ENCODE measurements at places on chromosomes 5 and 9.

DNA sequence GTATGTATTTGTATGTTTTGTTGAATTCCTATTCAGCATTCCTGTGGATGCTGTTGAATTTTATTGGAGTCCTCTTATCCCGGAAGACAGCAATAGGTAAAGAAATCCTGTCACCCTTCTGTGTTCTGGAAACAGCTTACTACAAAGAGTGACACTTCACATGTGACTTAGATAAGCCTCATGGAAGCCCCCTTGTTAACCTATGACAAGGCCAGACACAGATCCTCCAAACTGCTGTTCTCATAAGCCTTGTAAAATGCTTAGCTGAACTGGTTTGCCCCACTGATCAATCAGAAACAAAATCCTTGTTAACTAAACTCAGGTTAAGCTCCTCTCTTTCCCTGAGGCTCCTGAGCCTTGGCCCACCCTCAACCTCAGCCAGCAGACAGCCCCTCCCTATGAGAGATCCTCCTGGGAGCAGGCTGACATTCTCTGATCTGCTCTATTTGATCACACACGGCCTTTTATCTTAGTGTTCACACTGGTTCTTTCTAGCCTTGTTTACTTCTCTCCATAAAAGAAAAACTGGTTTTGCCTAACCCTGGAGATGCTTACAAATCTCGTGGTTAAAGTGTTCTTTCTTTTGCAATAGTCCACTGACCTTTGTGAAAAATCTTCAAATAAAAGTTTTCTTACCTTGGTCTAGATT is 29.4 kb upstream of the ATP6V1G1 start:
- no peak for DNase-seq

DNA sequence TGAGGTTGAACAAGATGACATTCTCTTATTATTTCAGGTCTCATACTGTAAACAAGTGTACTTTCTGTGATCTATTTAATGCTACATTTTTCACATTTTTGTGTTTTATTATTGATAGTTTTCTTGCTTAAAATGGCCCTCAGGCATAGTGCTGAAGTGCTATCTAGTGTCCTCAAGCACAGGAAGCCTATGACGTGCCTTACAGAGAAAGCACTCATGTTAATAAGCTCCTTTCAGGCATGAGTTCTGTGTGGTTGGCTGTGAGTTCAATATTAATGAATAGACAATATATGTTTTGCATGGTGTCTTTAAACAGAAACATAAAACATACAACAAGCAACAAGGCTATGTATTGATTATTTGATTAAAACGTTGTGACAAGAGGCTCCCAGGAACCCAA is 450.1 kb downstream of the PLK2 start:
- no peak for DNase-seq

GRCh38 chr5:8907168-8907868 is 638.6 kb downstream of the SEMA5A start:
- peak; percentile 71 for DNase-seq

DNA sequence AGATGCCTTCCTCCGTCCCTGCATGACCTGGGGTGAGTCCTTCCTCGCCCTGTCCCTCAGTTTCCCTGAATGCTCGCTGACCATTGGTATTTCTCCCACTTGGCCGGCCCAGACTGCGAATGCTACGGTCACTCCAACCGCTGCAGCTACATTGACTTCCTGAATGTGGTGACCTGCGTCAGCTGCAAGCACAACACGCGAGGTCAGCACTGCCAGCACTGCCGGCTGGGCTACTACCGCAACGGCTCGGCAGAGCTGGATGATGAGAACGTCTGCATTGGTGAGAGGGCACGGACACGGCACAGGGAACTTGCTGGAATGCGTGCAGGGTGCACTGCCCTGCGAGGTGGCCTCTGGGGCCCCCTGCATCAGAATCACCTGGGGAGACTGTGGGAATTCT is 77.1 kb downstream of the NTNG2 start:
- DNase-seq = no peak

DNA sequence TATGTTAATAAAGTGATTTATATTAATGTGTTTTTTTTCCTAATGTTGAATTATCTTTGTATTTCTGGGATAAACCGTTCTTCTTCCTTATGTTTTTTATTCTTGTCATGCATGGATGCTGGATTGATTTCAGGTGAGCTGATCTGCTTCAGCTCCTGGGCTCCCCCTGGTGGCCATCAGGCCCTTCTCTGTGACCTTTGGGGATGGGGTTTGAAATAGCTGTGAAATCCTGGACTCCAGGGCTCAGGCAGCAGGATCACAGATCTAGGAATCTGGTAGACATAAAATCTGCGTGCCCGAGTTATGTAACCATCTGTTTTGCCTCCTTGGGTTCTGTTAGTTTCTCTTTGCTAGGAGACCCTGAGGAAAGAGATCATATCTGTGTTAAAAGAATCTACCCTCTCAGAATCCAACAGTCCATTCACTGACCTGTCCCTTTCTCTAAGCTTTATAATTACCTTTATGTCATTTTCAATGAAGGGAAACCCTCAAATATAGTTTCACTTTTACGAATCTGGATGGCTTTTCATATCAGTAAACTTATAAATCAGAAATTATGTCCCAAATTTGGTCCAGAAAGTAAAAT is 12.2 kb upstream of the OR13J1 start:
- peak; percentile 74 for DNase-seq

GRCh38 chr9:93236541-93237206 is 52.7 kb downstream of the WNK2 start:
- DNase-seq = no peak

- DNase-seq = no peak
Observed at GRCh38 chr5:160287378-160288051, 24.8 kb downstream of the CCNJL start.

GRCh38 chr5:149028161-149028560 is 34.7 kb downstream of the SH3TC2 start:
- no peak for DNase-seq

DNA sequence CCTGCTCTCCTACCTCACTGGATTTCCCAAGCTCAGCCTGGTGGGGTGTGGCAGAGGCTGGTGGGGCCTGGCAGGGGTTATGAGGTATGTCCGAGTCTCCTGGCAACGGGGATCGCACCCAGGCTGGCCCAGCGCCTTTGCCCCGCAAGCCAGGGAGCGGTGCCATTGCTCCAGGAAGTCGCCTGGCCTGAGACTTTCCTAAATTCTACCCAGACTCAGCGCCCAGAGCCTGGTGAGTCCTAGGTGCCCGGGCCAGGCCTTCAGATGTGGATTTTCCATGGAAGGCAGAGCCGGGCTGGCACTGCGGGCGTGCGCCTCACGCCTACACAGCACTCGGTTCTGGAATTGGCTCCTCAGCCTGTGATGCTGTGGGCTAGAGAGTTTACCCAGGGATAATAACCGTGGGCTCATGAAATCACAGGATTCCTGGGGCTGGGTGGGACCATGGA is 155.4 kb upstream of the COL5A1 start:
- no peak for DNase-seq

DNA sequence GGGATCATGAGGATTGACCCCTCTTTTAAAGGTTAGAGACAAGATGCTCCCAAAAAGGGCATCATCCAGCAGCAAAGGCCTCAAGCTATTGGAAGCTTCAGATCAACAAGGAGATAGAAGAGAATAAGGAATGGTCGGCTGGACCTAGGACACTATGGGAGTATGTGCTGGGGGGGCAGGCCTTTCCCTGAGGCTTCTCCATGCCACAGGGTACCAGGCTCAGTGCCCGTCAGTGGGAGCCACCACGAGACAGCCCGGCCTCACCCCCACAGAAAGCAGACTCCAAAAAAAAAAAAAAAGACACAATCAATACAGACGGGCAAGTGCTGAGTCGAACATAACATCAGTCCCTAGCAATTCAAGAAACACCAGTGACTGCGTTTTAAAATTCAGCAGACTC is 117.4 kb downstream of the KLHL3 start:
- DNase-seq = no peak

DNA sequence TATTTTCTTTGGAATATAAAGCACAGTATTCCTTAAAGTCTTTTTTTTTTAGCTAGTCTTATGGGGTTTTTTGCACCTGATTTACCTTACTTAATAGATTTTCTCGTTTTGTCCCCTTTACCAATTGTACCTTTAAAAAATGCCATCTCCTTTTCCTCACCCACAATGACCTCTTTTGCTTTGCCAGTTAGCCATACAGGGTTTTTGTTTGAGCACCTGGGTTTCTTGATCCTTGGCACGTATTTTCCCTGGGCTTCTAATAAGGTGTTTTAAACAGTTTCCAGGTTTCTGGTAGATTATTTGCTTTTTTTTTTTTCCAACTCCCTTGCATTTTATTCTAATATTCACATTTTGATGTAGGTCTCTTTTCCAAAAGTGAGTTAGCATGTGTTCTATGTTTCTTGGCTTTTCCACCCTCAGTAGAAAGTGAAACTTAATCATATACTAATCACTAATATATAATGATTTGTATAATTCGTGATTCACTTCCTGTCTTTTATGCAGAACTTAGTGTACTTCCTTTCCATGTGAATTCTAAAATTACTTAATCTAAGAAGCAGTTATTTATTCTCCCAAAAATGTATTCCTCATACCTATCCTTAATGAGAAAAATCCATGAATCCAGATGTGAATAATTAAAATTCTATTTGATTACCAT is 673.9 kb upstream of the RGMB start:
- DNase-seq = no peak

GRCh38 chr5:1931604-1932231 is 49.0 kb upstream of the IRX4 start:
- DNase-seq = no peak

- no peak for DNase-seq
Observed at GRCh38 chr5:154358516-154359220, 87.1 kb upstream of the SAP30L start.

DNA sequence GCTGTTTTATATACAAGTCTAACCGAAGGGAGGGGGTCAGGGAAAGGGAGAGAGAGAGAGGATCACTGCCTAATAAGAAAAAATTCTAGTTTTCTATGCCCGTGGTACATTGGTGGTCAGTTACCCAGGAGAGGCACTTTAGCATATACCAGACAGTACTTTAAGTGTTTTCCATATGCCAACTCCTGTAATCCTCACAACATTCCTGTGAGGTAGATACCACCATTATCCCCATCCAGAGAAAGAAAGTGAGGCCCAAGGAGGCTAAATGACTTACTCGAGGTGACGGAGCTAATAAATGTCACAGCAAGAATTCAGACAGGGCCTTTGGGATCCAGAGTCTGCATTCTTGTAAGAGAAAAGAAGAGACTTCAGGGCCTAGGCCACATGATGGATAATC is 161.8 kb downstream of the NTRK2 start:
- DNase-seq = no peak

- DNase-seq = peak; percentile 80
Observed at GRCh38 chr9:110105107-110105506, 102.9 kb downstream of the C9orf152 start.

- DNase-seq = peak; percentile 36
Observed at GRCh38 chr9:131645078-131645776, 94.6 kb downstream of the RAPGEF1 start.

DNA sequence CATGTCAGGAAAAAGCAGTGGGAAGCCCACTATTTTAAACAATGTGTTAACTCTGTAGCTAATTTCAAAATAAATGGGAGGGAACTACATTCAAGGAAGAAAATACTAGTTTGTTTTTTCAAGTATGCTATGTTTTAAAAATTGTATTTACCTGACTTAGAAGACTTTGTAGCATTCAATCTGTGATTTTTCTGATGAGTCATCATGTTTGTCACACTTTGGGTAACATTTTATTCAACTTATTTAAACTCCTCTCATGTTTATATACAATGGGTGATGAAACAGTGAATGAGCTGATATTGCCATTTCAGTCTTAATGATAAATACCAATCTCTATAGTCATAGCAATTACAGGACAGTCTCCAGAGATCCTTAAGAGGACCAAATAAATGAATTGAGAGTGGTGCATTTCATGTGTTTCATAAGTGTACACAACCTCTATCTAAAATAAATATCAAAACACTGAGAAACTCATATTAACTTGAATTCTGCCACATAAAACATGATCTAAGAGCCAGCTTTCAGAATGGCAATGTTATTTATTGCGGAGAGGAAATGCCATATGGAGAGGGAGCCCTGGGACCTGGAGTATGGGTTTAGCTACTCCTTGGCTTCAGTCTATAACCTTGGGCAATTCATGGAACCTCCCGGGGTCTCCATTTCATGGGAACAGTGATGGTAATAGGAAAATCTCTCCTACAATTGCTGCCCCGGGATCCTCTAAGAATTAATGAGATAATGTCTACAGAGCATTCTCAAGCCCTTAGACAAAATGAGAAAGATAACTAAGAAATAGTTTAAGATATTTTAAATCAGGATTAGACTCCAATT is 913.9 kb downstream of the TLE4 start:
- DNase-seq = no peak

GRCh38 chr5:96663608-96664007 is 1.4 kb downstream of the CAST start:
- no peak for DNase-seq

DNA sequence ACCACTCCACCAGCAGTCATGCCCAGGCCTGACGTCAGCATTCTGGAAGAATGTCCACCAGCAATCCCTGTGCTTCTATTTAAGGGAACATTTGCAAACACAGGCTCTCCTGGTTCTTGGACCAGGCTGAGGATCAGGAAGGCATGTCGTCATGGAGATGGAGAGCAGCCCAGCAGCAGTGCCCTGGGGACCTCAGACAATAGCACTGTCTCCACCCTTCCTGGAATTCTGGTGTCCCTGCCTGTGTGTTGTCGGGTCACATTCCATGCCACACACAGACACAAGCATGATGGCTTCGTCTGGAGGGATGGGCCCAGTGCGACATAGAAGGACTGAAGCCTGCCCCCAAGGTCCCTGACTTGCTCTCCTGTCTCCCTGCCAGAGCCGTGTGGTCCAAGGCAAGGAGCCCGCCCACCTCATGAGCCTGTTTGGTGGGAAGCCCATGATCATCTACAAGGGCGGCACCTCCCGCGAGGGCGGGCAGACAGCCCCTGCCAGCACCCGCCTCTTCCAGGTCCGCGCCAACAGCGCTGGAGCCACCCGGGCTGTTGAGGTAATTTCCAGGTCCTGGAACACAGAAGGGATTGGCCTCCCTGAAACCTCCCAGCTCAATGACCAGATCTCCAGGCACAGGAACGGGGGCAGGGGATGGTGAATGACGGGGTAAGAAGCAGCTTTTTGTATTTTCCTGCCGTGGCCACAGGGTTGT is 43.8 kb downstream of the STOM start:
- DNase-seq = peak; percentile 94

DNA sequence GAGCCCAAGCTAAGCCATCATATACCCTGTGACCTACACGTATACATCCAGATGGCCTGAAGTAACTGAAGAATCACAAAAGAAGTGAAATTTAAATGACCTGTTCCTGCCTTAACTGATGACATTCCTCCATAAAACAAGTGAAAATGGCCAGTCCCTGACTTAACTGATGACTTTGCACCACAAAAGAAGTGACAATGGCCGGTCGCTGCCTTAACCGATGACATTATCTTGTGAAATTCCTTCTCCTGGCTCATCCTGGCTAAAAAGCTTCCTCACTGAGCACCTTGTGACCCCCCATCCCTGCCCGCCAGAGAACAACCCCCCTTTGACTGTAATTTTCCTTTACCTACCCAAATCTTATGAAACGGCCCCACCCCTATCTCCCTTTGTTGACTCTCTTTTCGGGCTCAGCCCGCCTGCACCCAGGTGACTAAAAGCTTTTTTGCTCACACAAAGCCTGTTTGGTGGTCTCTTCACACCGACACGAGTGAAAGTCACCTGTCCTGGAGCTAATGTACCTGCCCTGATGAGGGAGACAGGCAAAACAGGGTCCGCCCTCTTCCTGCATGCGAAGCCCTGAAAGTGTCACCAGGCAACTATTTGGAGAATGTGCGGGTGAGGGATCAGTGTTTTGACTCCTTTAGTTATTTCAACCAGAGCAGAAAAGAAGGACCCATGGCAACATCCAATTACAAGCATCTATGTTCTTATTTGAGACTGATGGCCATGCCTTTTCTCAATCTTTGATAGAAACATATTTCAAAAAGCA is 266.1 kb downstream of the SMARCA2 start:
- peak; percentile 6 for DNase-seq

GRCh38 chr9:117987945-117988344 is 283.7 kb downstream of the TLR4 start:
- no peak for DNase-seq
